ENCODE measurements at places on chromosomes 5 and 9.

- no peak for DNase-seq
These were observed 23.4 kb downstream of the DMRTA1 start for GRCh38 chr9:22469928-22470544.

GRCh38 chr5:154258531-154259217 is 68.1 kb downstream of the GALNT10 start:
- no peak for DNase-seq

DNA sequence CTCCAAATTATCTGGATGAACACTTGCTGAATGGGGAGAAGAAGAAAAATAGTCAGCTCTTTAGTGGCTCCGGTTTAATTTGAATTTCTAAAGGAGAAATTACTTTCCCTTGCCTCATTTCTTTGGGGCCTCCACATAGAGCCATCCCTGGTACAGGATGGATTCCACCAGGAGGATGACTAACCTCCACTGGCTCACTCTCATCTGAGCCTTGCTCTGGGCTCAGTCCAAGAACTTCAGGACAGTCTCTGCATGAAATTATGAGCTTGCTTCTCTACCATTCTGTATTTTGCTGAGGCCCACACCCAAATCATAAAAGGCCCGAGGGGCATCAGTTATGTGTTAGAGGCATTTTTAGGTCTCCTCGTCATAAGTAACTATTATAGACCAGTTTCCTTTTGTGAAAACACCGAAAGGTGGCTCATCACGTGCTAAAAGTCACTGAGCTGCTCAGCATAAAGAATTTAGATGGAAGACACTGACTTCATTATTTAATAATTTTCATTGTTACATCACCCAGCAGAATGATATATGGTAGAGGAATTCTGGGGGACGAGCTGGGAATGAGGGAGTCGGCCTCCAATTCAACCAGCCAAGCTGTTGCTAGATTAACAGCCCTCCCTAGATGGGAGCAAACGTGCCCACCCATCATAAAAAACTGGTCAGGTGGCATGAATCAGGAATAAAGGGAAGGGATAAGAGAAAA is 222.1 kb downstream of the TARS1 start:
- DNase-seq, result no peak

DNA sequence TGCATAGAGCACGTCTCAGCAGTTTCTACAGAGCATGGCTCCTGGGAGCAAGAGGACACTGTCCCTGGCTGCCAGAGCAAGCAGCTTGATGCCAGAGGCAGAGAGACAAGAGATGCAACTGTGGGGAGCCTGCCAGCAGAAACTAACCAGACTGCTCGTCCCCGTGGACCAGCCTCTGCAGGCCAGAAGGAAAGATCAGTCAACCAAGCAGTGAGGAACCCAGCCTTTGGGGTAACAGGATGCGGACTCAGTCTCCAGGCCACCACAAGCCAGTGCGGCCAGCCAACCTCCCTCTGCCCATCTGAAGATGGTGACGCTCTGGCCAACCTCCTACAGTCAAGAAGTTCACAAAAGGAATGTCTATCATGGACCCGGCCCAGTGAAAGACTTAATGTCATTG is 3.7 kb downstream of the SURF4 start:
- DNase-seq, result no peak

GRCh38 chr9:69542942-69543704 is 129.0 kb downstream of the APBA1 start:
- DNase-seq, result peak; percentile 61

DNA sequence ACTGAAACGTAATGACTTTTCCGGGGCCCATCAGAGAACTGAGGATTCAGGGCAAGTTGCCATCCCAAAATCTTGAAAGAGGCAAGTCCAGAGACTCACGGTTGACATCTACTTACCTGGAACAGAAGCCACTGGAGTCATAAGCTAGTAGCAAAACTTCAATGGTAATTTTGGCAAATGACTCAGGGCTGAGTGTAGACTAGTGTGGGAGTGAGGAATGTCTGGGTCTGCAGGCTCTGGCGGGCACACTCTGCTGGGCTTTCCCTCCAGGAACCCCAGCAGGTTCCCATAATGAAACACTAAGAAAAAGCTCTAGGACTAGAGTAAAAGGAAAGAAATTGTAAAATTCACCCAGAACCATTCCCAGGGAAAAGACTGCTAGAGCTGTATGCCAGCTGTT is 122.9 kb upstream of the NFIL3 start:
- DNase-seq, result no peak

- no peak for DNase-seq
These were observed 168.9 kb downstream of the MAPKAP1 start for GRCh38 chr9:125538092-125538473.

GRCh38 chr9:3888497-3888858 is 362.7 kb upstream of the RFX3 start:
- DNase-seq, result no peak

- no peak for DNase-seq
These were observed 126.1 kb downstream of the SV2C start for GRCh38 chr5:76209297-76209696.

DNA sequence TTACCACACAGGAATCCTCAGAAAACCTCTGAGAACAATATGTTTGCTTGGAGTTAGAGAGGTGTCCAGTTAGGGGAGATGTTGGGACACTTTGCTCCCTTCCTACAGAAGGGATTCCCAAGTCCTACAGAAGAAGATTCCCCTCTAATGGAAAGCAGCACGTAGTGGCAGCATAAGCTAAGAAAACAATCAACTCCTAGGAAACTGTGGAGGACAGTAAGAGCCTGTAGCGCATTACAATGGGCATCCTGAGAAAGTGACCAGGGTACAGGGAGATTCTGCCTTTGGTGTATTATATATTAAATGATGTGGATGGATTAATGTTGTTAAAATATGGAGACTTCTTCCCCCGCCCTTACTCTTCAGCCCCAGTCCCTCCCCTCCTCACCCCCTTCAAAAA is 13.9 kb upstream of the RIC1 start:
- no peak for DNase-seq

DNA sequence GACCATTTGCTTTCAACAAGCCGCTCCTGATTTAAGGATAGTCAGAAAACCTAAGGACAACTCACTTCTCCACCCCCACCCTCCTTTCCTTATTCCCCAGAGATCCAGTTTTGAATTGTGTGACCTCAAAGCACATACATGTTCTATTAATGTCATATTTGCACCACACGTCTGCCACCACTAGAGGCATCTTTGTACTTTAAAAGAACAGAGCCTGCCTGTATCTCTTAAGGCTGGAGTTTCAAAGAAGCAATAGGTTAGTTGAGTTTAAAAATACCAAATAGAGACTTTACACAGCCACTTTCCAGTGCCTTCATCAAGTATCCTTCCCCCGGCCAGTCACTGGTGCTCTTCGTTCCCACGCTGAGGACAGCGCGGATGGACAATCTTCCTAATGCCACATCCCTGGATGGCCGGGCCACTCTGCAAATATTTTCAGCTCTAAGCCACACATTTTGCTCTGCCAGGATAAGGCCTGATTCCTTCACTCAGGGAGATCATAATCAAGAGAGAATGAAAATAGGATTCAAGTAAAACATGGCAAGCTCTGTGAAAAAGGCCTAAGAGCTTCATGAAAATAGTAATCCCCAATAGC is 146.3 kb downstream of the SNCAIP start:
- no peak for DNase-seq

GRCh38 chr9:122835313-122835731 is 6.9 kb upstream of the PDCL start:
- no peak for DNase-seq

GRCh38 chr5:96901384-96901783 is 25.1 kb downstream of the ERAP2 start:
- DNase-seq, result no peak

- DNase-seq, result no peak
These were observed 27.1 kb upstream of the PRR16 start for GRCh38 chr5:120436996-120437395.

All from globus pallidus (tissue), 1 donor.